ENCODE measurements at places on chromosomes 1 and 21.
A peak's percentile ranks its signal among the peaks of the same experiment; 100 is the strongest.

DNA sequence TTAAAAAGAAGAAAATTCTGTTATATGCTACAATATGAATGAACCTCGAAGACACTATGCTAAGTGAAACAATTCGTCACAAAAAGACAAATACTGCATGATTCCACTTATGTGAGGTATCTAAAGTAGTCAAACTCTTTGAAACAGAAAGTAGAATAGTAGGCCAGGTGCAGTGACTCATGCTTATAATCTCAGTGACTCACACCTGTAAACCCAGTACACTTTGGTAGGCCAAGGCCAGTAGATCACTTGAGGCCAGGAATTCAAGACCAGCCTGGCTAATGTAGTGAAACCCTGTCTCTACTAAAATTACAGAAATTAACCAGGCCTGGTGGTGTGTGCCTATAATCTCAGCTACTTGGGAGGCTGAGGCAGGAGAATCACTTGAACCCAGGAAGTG lies 25.7 kb downstream of the EPHA10 start:
- no peaks in the 10 kb centered on the region for H3K27me3 ChIP-seq
- no peak overlapping the region for H3K27ac ChIP-seq
- DNase-seq, result no peak
- no peaks in the 10 kb centered on the region for H3K36me3 ChIP-seq

GRCh38 chr1:101100674-101101073 lies 75.1 kb upstream of the DPH5 start:
- H3K4me1 ChIP-seq, result no peaks in the 10 kb centered on the region
- no peaks in the 10 kb centered on the region for H3K36me3 ChIP-seq
- no peak overlapping the region for H3K4me3 ChIP-seq
- no peak for DNase-seq
- H3K27me3 ChIP-seq, result no peaks in the 10 kb centered on the region

GRCh38 chr1:115323366-115324004 lies 14.6 kb downstream of the NGF start:
- DNase-seq, result no peak
- H3K27me3 ChIP-seq, result no peaks in the 10 kb centered on the region
- peaks cover 7% of the 10 kb centered on the region for H3K4me1 ChIP-seq
- no peak overlapping the region for H3K27ac ChIP-seq
- no peak overlapping the region for H3K4me3 ChIP-seq

DNA sequence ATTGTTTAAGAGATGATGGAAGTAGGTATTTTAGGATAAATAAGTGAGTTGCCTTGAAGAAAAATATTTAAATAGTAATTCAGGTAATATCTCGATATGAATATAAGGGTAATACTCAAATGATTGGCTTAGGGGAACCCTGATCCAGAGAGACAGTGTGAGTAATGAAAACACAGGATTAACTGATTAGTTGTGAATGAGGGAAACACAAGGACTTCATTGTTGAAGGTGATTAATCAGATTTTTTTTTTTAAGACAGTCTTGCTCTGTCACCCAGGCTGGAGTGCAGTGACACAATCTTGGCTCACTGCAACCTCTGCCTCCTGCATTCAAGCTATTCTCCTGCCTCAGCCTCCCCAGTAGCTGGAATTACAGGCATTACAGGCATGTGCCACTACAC lies 12.7 kb downstream of the SLC25A33 start:
- DNase-seq, result no peak
- no peak overlapping the region for H3K27ac ChIP-seq
- no peaks in the 10 kb centered on the region for H3K27me3 ChIP-seq
- H3K4me3 ChIP-seq, result no peak overlapping the region
- H3K4me1 ChIP-seq, result peaks cover 6% of the 10 kb centered on the region

- no peak overlapping the region for H3K27ac ChIP-seq
- DNase-seq, result no peak
- H3K4me1 ChIP-seq, result peaks cover 14% of the 10 kb centered on the region
- H3K27me3 ChIP-seq, result no peaks in the 10 kb centered on the region
- H3K36me3 ChIP-seq, result peaks cover 7% of the 10 kb centered on the region
These were observed 23.8 kb downstream of the PTPRF start for GRCh38 chr1:43554444-43554992.

DNA sequence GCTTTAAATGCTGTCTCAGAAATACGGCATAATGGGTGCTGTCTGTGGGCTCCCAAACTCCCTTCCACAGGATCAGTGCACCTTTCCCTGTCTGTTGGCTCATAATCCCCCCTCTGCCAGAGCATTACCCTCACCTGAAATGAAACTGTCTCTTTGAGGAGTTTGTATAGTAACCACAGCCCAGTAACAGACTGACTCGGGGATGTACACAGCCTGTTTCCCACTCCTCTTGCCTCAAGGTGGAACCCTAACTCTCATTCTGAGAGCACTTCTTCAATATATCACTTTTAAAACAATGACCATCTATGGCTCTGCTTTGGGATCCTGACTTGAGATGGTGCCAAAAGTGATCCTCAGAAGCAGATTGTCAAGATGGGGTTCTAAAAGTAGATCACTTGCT lies 332.5 kb downstream of the AMY1C start:
- H3K27ac ChIP-seq, result no peak overlapping the region
- no peaks in the 10 kb centered on the region for H3K27me3 ChIP-seq
- H3K36me3 ChIP-seq, result no peaks in the 10 kb centered on the region
- no peaks in the 10 kb centered on the region for H3K4me1 ChIP-seq
- no peak for DNase-seq
- no peak overlapping the region for H3K4me3 ChIP-seq

DNA sequence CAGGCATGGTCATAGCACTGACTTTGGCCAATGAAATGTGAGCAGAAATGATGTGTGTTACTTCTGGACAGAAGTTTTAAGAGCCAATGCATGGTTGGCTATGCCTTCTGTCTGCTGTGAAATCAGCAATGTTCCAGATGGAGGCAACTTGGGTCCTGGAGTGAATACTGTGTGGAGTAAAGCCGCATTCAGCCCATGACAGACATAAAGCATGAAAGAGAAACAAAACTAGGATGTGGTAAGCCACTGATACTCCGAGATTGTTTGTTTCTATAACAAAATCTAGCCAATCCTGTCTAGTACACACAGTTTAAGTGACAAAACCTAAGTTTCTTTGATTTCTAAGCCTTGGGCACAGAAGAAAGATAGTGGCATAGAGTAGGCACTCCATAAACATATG lies 47.1 kb upstream of the ARHGAP29 start:
- no peaks in the 10 kb centered on the region for H3K4me1 ChIP-seq
- no peak overlapping the region for H3K27ac ChIP-seq
- no peak overlapping the region for H3K4me3 ChIP-seq
- no peaks in the 10 kb centered on the region for H3K36me3 ChIP-seq

GRCh38 chr21:40143822-40144525 lies 276.7 kb downstream of the PCP4 start:
- H3K27me3 ChIP-seq, result no peaks in the 10 kb centered on the region
- no peak for DNase-seq
- H3K4me1 ChIP-seq, result no peaks in the 10 kb centered on the region
- no peak overlapping the region for H3K27ac ChIP-seq

DNA sequence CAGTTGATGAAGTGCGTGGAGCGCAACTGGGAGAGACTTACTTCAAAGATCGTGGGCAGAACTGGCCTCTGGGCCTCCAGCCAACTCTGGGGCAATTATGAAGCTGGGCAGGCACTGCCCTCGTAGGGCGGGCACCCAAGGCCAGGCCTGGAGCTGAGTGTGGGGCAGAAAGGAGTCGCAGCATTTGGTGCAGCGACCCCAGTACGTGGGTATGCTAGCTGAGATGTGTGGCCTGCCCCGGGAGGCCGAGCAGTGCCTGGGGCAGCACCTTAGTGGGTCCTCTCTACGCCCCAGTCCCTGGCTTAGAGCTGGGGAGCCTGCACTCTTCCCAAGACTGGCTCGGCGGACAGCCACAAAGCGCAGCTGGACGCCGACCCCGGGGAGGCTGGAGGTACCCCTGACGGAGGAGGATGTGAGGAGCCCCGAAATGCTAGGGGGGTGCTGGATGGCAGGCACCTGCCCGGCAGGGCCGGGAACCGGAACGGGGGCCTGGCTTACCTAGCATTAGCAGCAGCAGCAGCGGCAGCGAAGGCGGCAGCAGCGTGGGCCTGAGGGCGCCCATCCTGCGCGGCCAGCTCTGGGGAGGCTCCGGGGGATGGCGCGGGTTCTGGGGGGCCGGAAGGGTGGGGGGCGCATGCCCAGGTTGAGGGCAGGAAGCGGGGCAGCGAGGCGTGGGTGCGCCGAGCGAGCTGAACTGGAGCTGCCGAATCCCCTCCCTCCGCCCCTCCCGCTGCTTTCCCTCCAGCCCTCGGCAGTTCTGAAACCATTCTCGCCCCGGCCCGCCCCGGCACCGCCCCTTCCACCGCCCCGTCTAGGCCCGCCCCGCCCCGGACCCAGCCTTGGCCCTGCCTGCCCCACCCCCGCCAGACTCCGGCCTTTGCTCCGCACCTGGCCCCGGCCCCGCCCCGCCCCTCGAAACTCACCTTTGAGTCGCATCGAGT lies at the start of gene IGSF8:
Gene IGSF8 (minus strand): TSS at position 709 of the 941 bp plus-strand sequence. CDS start 147 bp downstream, at position 562.
- H3K4me3 ChIP-seq, result peak within 1 kb of the TSS; percentile 69
- peaks cover 16% of the 10 kb centered on the region for H3K36me3 ChIP-seq
- H3K27ac ChIP-seq, result peak within 1 kb of the TSS; percentile 99
- DNase-seq, result peak; percentile 41
- H3K27me3 ChIP-seq, result no peaks in the 10 kb centered on the region

- no peaks in the 10 kb centered on the region for H3K27me3 ChIP-seq
- H3K4me3 ChIP-seq, result no peak overlapping the region
- no peak overlapping the region for H3K27ac ChIP-seq
- no peak for DNase-seq
- H3K4me1 ChIP-seq, result no peaks in the 10 kb centered on the region
- no peaks in the 10 kb centered on the region for H3K36me3 ChIP-seq
These were observed 78.7 kb downstream of the IFI44 start for GRCh38 chr1:78728359-78728758.

DNA sequence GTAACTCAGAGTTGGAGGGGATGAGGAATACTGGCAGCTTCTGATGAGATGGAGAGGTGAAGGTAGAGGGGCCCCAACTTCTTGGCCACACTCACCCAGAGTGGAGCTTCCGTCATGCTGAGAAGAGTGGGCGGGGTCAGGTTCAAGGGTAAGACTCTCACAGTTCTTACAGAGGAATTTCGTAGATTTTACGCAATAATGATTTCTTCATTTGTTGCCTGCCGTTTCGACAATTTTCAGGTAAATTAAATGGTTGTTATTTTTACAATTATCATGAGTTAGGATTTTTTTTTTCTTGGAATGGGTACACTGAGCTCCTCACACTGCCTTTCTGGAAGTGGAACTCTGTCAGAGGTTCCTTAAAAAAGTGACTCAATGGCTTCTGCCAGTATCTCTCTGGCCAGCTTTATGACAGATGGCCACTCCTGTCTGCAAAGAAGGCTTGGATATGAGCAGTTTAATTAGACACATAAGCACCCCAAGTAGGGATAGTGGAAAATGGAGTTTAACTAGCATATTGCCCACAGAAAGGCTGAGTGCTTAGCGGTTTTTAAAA lies 13.8 kb upstream of the NLRP3 start:
- H3K27ac ChIP-seq, result no peak overlapping the region
- peaks cover 4% of the 10 kb centered on the region for H3K4me1 ChIP-seq

DNA sequence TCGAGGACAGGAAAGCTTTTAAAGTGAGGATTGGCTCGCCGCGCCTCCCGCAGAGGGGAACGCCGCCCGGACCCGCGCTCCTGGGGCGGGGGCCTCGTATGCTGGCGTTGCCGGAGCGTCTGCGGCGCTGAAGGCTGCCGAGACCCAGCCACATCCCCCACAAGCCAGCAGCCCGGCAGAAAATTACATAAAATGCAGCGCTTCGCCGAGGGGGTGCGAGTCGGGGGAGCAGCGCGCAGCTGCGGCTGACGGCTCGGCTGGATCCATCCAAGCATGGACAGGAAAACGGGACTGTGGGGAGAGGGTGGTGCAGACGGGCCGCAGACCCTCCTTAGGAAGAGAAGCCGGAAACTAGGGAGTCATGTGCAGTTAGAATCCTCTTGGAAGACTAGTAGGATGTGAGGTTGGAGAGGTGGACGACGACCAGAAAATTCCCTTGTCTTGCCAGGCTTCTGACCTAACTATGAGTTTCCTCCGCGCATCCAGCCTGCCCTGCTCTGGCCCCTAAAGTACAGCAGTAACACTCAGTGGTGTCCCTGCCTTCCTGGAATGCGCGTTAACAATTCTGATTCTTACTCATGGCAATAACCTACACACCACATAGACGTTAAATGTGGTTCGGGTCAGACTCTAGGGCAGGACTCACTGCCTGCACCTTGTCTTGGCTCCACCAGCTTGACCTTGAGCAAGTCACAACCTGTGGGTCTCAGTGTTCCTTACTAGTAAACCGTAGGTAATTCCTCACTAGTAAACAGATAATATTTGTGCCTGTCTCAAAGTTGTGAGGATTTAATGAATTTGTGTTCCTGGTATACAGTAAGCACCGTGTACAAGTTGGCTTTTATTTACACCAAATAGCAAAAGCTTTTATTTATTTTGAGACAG lies 953 bp upstream of the BRWD1 start:
- H3K4me1 ChIP-seq, result no peaks in the 10 kb centered on the region
- peak; percentile 68 for DNase-seq
- H3K27ac ChIP-seq, result peak overlapping the region; percentile 99
- H3K36me3 ChIP-seq, result peaks cover 11% of the 10 kb centered on the region

- H3K27me3 ChIP-seq, result no peaks in the 10 kb centered on the region
- peaks cover 20% of the 10 kb centered on the region for H3K36me3 ChIP-seq
- DNase-seq, result no peak
- peak overlapping the region; percentile 80 for H3K27ac ChIP-seq
- H3K4me1 ChIP-seq, result peaks cover 33% of the 10 kb centered on the region
- H3K4me3 ChIP-seq, result no peak overlapping the region
These were observed 119.6 kb upstream of the CD34 start for GRCh38 chr1:208030288-208031091.

DNA sequence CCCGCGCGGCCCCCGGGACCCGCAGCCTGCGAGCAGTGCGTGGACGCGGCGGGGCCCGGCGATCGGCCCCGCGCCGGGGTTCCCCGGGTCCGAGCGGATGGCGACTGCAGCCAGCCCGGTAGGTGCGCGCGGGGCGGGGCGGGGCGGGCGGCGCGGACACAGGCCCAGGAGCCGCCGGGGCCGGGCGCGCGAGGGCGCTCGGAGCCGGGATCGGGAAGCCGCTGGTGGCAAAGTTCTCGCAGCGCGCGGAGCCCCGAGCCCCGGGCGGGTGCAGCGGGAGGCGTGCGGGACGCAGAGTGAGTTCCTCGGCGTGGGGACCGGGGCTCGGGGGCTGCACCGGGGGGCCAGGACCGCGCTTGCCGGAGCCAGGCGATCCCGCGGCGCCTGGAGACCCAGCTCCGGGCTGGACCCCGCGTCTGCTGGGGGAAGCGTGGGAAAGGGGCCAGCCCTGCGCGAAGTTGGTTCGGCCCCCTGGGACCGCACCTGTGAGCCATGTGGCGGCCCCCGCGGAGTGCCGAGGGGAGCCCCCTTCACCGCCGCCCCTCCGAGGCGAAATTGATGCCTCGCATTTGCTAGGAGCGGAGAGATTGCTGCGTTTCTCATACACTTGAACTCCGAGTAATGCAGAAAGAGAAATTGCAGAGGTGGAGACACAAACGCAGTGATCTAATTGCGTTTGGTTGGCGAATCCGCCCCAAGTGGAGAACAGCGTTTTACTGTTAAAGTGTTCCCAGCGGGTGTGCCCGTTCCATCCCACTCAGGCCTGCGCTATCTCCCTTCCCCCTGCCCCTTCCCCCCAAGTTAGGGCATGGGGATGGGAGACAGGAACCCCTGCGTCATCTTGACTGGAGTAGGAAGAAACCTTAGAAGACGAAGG lies 228.9 kb upstream of the TMEM51 start:
- no peaks in the 10 kb centered on the region for H3K36me3 ChIP-seq
- no peaks in the 10 kb centered on the region for H3K27me3 ChIP-seq
- DNase-seq, result peak; percentile 75

- H3K27ac ChIP-seq, result no peak overlapping the region
- H3K27me3 ChIP-seq, result peaks cover 3% of the 10 kb centered on the region
- H3K4me3 ChIP-seq, result no peak overlapping the region
- H3K36me3 ChIP-seq, result no peaks in the 10 kb centered on the region
- DNase-seq, result no peak
These were observed 86.5 kb upstream of the IFFO2 start for GRCh38 chr1:19042675-19043578.

Measured in ascending aorta (tissue), 2 donors.